ENCODE measurements at places on chromosomes 7 and 10.
A peak's percentile ranks its signal among the peaks of the same experiment; 100 is the strongest.

- no peak overlapping the region for H3K27ac ChIP-seq
- DNase-seq: no peak
- peaks cover 13% of the 10 kb centered on the region for H3K36me3 ChIP-seq
- H3K4me1 ChIP-seq: no peaks in the 10 kb centered on the region
- H3K27me3 ChIP-seq: no peaks in the 10 kb centered on the region
These were observed 85.2 kb upstream of the AMPH start for GRCh38 chr7:38716397-38716796.

DNA sequence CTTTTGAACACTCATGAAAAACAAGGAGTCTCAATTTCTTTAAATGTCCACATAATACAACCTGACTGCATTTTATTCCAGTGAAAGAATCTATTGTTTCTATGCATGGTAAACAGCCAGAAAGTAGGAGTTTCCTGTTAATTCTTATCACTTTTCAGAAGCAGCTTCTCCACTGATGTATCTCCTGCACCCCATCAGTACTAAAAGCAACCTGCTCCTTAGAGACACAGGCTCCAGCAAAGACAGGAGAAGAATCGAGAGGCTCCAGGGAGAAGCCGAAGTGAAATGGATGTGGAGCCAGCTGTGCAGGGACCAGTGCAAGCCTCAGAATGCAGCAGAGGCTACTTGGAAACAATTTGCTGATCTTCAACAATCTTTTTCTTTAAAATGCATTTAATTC is 16.4 kb upstream of the C10orf120 start:
- H3K36me3 ChIP-seq: no peaks in the 10 kb centered on the region
- H3K27me3 ChIP-seq: no peaks in the 10 kb centered on the region
- no peak overlapping the region for H3K4me3 ChIP-seq
- DNase-seq: no peak
- H3K27ac ChIP-seq: no peak overlapping the region
- H3K4me1 ChIP-seq: no peaks in the 10 kb centered on the region

- H3K27me3 ChIP-seq: no peaks in the 10 kb centered on the region
- H3K4me3 ChIP-seq: no peak overlapping the region
- H3K27ac ChIP-seq: no peak overlapping the region
These were observed 336.7 kb upstream of the KLF6 start for GRCh38 chr10:4121502-4122380.

- H3K27me3 ChIP-seq: no peaks in the 10 kb centered on the region
- no peak overlapping the region for H3K4me3 ChIP-seq
- no peaks in the 10 kb centered on the region for H3K36me3 ChIP-seq
- no peaks in the 10 kb centered on the region for H3K4me1 ChIP-seq
- DNase-seq: no peak
These were observed 230.5 kb upstream of the AUTS2 start for GRCh38 chr7:69367780-69368179.

GRCh38 chr7:80410081-80410480 is 101.8 kb downstream of the GNAT3 start:
- H3K27me3 ChIP-seq: no peaks in the 10 kb centered on the region
- no peaks in the 10 kb centered on the region for H3K4me1 ChIP-seq
- no peak overlapping the region for H3K4me3 ChIP-seq
- H3K27ac ChIP-seq: no peak overlapping the region
- no peak for DNase-seq

DNA sequence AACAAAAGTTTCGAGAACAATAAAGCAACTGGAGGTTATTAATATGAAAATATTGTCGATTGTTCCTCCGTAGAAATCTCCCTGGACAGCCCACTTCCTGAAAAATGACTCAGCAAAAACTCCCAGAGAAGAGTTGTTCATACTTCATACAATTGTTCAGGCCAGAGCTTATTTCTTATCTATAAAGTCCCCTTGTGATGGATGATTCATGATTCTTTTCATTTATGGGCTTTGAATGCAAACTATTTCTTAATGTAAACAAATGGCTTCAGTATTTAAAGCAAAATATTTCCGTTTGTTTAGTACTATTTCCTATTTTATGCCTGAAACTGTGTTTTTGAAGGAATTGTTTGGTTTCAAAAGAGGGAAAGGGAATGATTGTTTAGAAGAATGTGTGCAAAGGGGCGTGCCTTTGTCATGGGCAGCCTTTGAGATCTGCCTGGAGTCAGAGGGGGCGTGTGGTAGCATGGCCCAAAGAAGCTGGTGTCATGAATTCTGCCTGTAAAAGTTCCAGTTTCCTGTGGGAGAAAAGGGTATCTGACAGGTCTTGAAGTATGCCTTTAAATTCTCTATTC is 26.2 kb upstream of the EXOC6 start:
- no peaks in the 10 kb centered on the region for H3K4me1 ChIP-seq
- H3K27me3 ChIP-seq: no peaks in the 10 kb centered on the region
- DNase-seq: no peak
- H3K36me3 ChIP-seq: no peaks in the 10 kb centered on the region

GRCh38 chr7:2805213-2805944 is 38.7 kb downstream of the GNA12 start:
- no peak overlapping the region for H3K27ac ChIP-seq
- H3K4me1 ChIP-seq: peaks cover 31% of the 10 kb centered on the region
- H3K4me3 ChIP-seq: no peak overlapping the region

DNA sequence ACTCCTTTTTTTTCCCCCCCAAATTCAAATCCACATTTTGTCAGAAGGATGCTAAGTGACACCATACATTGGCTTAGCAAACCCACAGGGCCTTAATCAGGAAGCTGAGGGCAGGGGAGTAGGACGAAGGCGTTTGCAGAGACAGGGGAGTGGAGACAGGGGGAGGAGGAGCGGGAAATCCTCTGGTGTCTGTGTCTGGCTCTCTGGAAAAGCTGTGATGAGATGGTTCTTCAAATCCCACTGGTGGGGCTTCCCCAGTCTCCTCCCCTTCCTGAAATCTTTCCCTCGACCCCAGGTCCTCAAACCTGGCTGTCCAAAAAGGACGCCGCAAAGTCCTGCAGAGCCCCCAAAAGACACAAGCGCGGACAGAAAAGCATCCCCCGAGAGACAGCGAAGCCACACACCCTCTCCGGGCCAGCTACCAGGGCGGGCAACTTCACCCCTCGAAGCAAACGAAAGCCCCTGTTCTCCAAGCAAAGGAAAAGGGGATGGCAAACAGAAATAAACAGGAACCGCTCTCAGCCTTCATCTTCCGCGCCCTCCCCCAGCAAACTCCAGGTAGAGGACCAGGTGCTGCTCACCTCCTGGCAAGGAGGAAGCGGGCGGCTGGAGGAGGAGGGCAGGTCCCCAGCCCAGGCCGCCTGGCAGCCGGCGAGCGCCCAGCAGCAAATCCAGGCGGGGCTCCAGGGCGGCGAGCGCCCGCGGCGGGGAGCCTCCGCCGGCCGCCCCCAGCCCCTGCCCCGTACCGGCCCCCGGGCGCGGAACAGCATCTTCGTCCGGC is 520 bp downstream of the ELAPOR2 start:
- no peak overlapping the region for H3K27ac ChIP-seq
- peak; percentile 65 for DNase-seq
- no peaks in the 10 kb centered on the region for H3K36me3 ChIP-seq
- H3K4me3 ChIP-seq: peak overlapping the region; percentile 85
- no peaks in the 10 kb centered on the region for H3K4me1 ChIP-seq
- no peaks in the 10 kb centered on the region for H3K27me3 ChIP-seq

GRCh38 chr7:35258125-35258867 is 4.4 kb upstream of the TBX20 start:
- no peaks in the 10 kb centered on the region for H3K36me3 ChIP-seq
- H3K4me3 ChIP-seq: peak overlapping the region; percentile 84
- H3K4me1 ChIP-seq: peaks cover 9% of the 10 kb centered on the region
- DNase-seq: no peak
- peaks cover 92% of the 10 kb centered on the region for H3K27me3 ChIP-seq

GRCh38 chr10:34116220-34116641 is 698.9 kb downstream of the PARD3 start:
- H3K4me1 ChIP-seq: peaks cover 2% of the 10 kb centered on the region
- H3K27me3 ChIP-seq: no peaks in the 10 kb centered on the region
- no peak overlapping the region for H3K27ac ChIP-seq
- no peak overlapping the region for H3K4me3 ChIP-seq
- DNase-seq: no peak
